Smooth muscle cell of the pulmonary artery (primary cell): ENCODE measurements at places on chromosomes 5 and 9. TPM values are rescaled to one million over a fixed set of nuclear protein-coding genes. Genes with fewer than 3 reads are reported as not detected.

Gene BTF3
- total RNA-seq: 175 and 208 TPM in 2 replicates

Gene SPINK1
- 0.66 and 1.3 TPM in 2 replicates for total RNA-seq

Gene FOXD4L6
- total RNA-seq: 0.13 and 0.17 TPM in 2 replicates

Gene LHX3
- total RNA-seq: not detected in 2 replicates

Gene NR2F1-AS1
- total RNA-seq: 10.7 and 11.4 TPM in 2 replicates
